ENCODE measurements at places on chromosomes 1 and 21.

DNA sequence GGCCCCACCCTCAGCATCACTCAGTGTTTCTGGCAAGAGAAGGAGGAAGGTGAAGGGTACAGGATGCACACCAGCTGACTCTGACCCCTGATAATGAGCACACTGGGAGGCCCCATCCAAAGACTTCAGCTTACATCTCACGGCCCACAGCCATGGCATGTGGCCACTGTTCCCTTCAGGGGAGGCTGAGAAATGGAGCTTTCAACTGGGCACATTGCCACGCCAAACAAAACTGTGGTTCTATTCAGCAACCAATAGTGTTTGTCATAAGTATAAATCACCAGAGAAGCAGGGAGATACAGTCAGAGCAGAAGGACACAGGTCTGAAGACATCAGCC, 12.7 kb upstream of the TRAF3IP3 start:
- DNase-seq = no peak

DNA sequence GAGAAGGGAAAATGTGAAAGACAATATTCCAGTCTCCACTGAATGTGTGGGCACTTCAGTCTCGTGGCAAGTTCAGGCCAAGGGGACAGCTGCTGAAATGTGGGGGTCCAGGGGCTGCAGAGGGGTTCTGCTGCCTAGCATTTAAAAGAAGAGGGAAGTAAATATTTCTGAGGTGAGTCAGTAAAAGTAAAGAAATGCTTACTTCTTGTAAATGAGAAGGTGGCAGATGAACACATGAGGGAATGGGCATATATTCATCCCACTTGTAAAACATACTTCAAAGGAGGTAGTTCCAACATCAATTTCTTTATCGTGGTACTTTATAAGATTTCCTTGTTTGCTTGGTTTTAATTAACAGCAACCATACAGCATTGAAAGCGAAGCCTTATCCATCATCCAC, 63.1 kb upstream of the HIVEP3 start:
- no peak for DNase-seq

DNA sequence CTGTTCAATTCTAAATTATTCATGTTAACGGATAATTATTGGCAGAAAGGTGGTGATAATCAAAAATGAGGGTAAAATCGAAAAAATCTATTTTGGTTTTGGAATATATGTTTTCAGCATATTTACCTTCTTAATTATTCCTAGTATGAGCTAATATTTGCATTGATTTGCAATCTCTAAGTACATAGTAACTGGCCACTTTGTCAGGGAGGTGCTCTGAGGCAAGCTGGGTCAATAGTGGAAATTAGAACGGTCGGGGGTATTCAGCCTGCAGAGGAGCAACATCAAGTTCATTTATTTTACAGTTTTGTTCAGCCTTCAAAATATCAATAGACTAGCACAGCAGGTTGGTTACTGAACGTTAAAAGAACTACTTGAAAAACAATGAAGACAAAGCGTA, 1.8 kb downstream of the OTUD7B start:
- DNase-seq = no peak

GRCh38 chr1:13748610-13749505, 48.9 kb downstream of the PRDM2 start:
- DNase-seq = peak; percentile 91

DNA sequence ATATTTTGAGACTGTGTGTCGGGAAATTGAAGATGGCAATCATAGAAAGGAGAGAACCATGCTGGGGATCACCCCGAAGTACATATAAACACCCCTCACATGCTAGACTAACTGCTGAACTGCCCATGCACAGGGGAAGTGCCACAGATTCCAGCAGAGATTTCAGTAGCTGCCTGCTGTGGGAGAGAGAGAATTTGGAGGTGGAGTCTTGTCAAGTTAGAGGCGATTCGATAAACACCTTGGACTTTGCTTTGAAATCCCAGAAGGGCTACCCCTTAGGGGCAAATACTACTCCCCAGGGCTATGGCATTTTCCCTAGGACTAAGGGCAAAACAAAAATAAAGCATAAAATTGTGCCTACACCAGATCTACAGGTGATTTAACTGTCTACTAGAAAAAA, 103.3 kb downstream of the PEX14 start:
- DNase-seq = no peak

DNA sequence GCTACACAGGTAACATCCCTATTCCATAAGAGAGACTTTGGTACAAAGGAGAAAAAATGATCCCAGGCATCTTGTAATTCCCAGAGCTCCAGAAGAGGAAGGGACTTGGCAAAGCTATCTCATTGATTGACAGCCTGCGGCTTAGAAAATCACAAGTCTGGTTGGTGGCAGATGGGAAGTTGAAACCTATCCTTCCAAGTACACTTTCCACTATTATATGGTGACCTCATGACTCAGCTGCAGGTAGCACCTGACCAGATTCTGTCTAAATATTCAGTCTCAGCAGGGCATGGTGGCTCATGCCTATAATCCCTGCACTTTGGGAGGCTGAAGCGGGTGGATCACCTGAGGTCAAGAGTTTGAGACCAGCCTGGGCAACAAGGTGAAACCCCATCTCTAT, 89.9 kb downstream of the TIAM1 start:
- no peak for DNase-seq

GRCh38 chr1:6447016-6447817, 18.8 kb downstream of the TNFRSF25 start:
- no peak for DNase-seq

GRCh38 chr1:236354330-236355147, 39.5 kb upstream of the EDARADD start:
- no peak for DNase-seq

- no peak for DNase-seq
These were observed 586.4 kb downstream of the MATN1 start for GRCh38 chr1:30137001-30137400.

GRCh38 chr1:2950926-2951305, 70.4 kb upstream of the ACTRT2 start:
- DNase-seq = no peak

GRCh38 chr1:54273795-54274163, 73.8 kb downstream of the MRPL37 start:
- no peak for DNase-seq

GRCh38 chr1:68409426-68409825, 40.3 kb downstream of the RPE65 start:
- DNase-seq = no peak

- DNase-seq = no peak
These were observed 104.9 kb upstream of the SNX7 start for GRCh38 chr1:98556521-98557158.

DNA sequence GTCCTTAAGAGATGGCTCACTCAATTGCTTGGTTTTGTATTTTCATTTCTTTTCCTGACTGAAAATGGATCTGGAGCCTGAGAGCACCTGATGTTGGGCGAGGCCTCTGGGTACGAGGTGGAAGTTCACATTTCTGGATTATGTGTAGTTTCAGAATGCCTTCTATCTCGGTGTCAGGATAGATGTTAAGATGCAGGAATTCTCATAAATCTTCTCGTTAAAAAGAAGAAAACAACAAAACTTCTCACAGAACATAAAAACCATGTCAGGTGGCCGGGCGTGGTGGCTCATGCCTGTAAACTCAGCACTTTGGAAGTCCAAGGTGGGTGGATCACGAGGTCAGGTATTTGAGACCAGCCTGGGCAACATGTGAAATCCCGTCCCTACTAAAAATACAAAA, 101.8 kb downstream of the RHOU start:
- no peak for DNase-seq
